ENCODE measurements at places on chromosomes 16 and 17.

DNA sequence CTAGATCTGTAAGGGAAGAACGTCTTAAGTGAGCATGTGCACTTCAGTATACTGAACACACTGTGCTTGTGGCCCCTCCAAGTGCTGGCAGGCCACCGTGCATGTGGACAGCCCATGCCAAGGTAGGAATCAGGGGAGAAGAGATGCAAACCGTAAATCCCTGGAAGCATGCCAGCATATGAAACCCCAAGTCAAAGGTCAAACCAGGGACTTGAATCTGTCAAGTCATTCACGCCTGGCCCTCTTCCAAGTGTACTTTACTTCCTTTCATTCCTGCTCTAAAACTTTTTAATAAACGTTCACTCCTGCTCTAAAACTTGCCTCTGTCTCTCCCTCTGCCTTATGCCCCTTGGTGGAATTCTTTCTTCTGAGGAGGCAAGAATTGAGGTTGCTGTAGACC is 2.8 kb upstream of the ATXN2L start:
- DNase-seq, result no peak

GRCh38 chr17:8649157-8650118 is 18.9 kb upstream of the MYH10 start:
- DNase-seq, result no peak

- no peak for DNase-seq
Observed at GRCh38 chr17:28189667-28190066, 129.3 kb upstream of the TMEM97 start.

- no peak for DNase-seq
Observed at GRCh38 chr16:30532285-30533145, 2.1 kb downstream of the ZNF747 start.

GRCh38 chr16:21626659-21627277 is 25.6 kb downstream of the IGSF6 start:
- no peak for DNase-seq

- DNase-seq, result no peak
Observed at GRCh38 chr16:48386559-48387312, 1.5 kb upstream of the SIAH1 start.

- no peak for DNase-seq
Observed at GRCh38 chr16:65751622-65752521, 614.6 kb upstream of the CDH5 start.

DNA sequence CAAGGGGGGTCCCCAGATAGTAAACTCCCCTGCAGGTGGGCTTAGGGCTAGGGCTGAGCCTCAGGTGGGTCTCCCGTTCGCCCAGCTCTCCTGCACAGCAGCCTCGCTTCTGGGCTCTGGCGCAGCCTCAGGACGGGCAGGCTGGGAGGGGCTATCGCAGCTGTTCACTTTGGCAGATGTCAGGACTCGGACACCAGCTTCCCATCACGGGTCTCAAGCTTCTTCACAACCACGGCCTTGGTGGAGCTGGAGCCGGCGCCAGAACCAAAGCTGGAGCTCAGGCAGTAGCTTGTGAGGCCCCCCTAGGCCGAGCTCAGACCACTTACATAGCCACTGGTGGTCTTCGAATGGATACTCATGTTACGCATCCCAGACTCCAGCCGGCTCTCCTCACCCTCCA is 26.0 kb downstream of the CLEC3A start:
- no peak for DNase-seq

GRCh38 chr17:78343187-78343542 is 16.7 kb downstream of the SOCS3 start:
- DNase-seq, result no peak

DNA sequence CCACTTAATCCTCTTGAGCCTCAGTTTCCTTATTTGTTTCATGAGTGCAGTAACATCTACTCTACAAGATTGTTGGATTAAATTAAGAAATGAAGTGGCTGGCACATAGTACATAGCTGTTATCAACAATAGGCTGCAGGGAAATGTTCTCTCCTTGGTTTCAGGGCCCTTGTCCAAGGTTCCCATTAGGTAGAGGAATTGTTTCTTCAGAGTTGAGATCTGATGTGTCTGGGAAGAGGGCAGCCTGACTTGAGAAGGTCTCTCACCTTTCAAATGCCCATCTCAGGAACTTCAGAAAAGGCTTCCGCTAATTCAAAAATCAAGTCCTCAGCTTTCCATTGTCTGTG is 87.6 kb downstream of the RAB11FIP4 start:
- no peak for DNase-seq

GRCh38 chr17:46108550-46109110 is 84.6 kb downstream of the KANSL1 start:
- DNase-seq, result no peak

DNA sequence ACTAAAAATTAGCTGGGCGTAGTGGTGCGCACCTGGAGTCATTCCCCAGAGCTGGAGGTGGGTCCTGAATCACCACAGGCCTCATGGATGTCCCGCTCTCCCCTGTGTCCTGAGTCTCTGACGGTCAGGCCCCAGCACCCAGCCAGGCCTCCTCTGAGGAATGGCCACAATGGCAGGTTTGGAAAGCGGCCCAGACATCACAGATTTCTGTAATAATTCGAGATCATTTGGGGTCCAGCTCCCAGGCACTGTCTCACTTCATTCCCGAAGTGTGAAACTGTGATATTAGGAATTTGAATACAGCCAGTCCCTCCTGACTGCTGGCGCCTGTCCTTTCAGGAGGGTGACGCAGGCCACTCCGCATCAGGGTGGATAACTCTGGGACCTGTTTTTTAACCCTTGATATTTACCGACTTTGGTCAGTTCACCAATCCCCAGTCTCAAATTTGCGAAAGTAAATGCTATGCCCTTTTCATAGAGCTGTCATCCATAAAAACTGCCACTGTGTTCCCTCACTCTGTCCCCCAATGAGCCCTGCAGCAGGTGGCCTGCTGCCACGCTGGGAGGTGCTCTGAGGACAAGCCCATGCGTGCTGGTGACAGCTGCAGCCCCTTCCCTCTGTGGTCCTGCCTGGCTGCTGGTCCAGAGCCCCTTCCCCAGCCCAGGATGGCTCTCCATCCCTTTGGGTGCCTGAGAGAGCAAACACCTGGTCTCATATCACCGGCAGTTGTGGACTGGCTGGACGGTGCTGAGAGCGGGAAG is 28.3 kb upstream of the RPTOR start:
- no peak for DNase-seq

DNA sequence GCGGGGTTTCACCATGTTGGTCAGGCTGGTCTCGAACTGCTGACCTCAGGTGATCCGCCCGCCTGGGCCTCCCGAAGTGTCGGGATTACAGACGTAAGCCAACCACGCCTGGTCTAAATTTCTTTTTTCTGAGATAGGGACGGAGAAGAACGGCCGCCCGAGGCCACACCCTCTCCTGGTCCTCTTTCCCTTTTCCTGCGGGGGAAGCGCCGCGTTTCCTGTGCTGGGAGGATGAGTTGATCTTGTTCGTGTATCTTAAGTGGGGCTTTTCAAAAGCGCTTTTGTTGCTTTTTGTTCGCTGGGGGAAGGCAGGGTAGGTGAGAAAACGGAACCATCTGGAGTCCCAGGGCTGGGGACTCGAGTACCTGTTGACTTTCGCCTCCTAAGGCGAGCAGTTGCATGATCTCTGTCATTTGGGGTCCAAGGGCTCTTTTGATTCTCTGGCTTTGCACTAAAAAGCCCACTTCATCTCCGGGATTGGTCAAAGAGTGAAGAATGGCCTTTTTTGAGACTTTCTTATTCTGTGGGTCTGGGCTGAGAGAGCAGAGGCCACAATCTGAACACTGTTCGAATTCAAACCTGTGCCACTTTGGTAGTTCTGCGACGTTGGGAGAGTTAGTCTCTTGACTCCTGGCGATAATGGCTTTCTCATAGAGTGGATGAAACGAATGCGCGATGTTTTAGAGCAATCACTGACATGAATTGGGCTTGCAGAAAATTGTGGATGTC is 1.3 kb downstream of the FUS start:
- no peak for DNase-seq

- DNase-seq, result no peak
Observed at GRCh38 chr16:48444574-48444973, 59.4 kb upstream of the SIAH1 start.

GRCh38 chr17:410543-411401 is 58.2 kb upstream of the RPH3AL start:
- no peak for DNase-seq

- no peak for DNase-seq
Observed at GRCh38 chr16:73054813-73055482, 7.0 kb upstream of the ZFHX3 start.

DNA sequence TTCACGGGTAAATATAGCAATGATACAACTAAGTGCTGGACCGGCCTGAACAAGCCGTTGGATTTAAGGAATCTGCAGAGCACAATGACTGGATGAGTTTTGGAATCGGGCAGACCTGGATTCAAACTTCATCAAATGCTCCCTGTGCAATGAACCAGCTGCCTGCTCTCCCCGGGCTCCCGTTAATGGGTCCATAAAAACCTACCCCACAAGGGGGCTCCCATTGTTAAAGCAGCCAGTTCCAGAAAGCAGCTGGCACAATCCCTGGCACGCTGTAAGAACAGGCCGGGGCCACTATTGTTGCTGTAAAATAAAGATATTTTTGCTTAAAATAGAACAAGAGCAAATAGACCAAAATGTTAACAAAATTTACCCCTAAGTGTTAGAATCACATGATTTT is 131.9 kb downstream of the C16orf95 start:
- DNase-seq, result no peak

- no peak for DNase-seq
Observed at GRCh38 chr16:56667581-56668571, at the start of gene MT1G. Gene MT1G (minus strand): TSS chr16:56668065. CDS start chr16:56667993, 72 bp downstream.

DNA sequence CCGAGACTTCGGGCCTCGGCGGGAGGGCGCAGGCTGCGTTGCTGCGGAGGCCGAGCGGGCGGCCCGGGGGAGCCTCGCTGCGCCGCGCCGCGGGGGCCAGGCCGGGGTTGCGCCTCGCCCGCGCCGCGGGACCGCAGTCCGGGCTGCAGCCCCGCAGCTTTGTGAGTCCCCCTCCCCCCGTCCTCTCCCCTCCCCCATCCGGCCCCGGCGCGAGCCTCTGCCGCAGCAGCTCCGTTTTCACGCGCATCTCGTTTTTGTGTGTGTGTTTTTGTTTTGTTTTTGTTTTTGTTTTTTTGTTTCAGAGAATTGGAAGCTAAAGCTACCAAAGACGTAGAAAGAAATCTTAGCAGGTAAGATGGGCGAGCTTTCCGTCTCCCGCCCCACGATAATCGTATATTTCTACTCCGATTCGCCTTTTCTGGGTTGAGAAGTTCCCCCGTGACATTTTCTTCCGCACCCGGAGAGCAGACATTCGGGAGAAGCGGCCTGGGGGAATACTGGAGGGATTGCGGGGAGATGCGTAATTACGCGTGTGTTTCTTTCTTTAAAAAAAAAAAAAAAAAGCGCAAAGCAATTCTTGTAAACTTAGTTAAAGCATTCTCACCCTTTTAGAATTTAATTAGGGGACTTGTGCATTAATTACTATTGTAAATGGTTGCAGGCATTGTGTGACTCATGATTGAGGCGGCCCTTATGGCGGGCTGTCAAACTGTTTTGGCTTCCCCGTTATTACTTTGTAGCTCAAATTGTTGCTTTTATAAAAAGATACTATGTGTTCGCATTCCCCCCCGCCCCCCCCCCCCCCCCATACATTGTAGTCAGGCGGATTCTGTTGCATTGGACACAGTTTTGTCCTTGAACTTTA is 732 bp downstream of the TNRC6A start:
- peak; percentile 21 for DNase-seq

DNA sequence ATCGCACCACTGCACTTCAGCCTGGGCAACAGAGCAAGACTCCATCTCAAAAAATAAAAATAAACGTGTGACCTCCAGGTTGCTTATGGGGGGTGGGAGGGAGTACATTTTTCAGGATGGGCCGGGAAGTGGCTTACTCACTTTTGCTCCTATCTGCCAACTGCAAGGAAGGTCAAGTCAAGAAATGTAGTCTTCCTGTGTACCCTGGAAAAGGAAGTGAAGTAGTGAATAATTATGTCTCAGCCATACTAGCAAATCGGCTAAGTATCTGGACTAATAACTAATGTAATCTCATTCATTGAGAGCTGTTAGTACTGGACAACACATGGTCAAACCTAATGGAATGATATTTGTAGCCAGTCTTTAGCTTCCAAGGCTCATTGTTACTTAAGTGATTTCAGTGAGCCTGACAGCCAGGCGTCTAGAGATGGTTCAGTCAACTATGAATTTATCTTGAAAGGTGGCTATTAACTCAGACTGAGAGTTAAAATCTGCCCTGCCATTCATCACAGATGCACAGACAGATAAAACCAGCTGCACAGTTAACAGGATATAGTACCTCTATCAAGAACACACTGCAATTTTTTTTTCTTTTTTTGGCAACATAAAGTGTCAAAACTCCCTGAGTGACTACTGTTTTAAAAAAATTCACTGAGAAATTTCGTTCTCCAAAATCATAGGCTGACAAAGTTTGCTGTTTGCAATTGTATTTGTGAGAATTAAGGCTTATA is 3.7 kb upstream of the TACO1 start:
- no peak for DNase-seq

DNA sequence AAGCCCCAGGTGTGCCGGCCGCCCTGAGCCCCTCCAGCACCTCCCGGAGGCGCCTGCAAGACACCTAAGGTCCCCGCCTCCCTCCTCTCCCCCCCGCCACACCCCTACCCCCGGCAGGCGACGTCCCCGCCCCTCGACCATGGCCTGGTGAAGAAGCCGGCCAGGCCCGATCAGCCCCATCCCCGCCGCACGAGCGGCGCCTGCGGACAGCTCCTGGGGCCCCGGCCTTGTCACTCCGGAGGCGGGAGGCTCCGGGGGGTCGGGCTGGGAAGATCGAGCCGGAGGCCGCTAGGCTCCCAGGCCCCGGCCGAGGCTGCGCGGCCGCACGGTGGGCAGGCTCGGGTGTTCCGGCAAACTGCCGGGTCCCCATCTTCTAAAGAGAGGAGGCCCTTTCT is 405 bp upstream of the ACE start:
- no peak for DNase-seq

- DNase-seq, result no peak
Observed at GRCh38 chr17:71163813-71164122, 957.1 kb upstream of the SOX9 start.

GRCh38 chr16:81384006-81384405 is 60.6 kb upstream of the CMIP start:
- DNase-seq, result no peak

DNA sequence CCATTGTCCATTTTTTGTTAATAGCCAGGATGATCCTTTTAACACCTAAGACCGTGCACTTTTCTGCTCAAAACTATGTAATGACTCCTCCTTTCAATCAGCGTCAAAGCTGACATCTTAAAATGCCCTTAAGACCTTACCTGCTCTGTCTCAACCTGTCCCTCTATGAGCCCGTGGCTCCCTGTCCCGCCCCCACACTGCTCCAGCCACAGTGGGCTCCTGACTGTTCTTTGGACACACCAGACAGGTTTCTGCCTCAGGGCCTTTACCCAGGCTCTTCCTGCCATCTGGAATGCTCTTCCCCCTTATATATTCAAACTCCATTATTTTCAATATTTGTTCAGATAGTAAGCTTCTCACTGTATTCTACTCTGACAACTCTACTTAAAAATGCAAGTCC is 14.1 kb downstream of the CDRT15 start:
- DNase-seq, result no peak

DNA sequence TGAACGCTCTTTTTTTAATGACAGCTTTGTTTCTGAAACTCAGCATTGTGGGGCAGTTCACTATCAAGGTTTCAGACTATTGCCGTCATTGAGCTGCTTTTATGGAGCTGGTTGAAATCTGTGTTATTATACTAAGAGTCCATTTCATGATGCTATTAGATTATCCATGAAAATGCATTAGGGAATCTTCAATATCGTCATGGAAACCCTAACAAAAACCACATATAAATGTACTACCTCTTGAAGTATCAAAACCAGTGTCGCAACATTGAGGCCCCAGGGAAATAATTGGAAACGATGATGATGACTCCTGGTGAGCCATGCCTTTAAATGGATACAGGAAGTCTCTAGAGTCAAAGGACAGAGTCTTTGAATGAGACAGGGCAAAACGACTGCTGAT is 231.6 kb upstream of the CPHXL start:
- no peak for DNase-seq

Measured in stimulated activated CD4-positive, alpha-beta T cell treated with anti-CD3 and anti-CD28 coated beads, Interleukin-4, amount 100 ng/mL, for 48 hours (primary cell).